MV-4-11 (cell line): ENCODE measurements at places on chromosomes 6 and 20.

GRCh38 chr6:167757249-167757648 lies 69.5 kb upstream of the AFDN start:
- no peak for DNase-seq

GRCh38 chr20:4038047-4038459 lies 22.7 kb upstream of the RNF24 start:
- peak; percentile 99 for DNase-seq

DNA sequence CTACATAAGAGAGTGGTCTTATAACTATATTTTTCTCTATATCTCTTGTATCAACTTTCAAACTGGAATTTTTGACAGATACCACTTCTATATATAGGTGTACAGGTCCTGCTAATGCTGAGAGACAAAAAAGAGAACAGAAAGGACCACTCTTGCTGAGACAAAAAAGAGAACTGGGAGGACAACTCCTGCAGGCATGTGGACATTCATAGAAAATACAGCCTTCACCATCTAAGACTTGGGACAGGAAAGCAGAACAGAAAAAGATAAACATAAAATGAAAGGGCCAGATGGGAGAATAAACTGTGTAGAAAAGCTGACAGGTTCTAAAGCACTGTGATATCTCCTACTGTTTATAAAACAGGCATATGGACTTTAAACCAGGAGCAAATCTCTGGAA lies 541.0 kb upstream of the ADGRB3 start:
- peak; percentile 80 for DNase-seq

DNA sequence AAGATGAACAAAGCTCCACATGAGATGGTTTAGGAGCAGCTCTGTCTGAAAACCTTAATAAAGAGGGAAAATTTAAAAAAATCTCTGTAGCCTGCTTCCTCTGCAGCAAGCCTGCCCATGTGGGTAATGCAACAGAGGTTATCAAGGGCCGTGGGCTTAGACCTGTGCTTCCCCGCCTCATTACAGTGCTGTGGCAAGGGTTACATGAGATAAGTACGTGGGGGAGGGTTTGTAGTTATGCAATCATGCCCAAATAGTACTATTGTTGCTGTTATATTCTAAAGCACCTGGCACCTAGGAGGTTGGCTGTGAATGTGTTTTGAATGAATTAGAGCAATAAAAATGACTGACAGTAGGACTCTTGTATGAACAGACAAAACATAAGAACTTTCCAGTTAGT lies 68.3 kb downstream of the PKHD1 start:
- no peak for DNase-seq

GRCh38 chr6:168380956-168381605 lies 59.9 kb upstream of the SMOC2 start:
- DNase-seq = no peak

- no peak for DNase-seq
Measured at GRCh38 chr6:13916230-13916944, 8.4 kb upstream of the RNF182 start.

GRCh38 chr6:166318649-166319600 lies 10.7 kb upstream of the PRR18 start:
- DNase-seq = no peak

GRCh38 chr20:6434131-6434530 lies 311.3 kb upstream of the FERMT1 start:
- no peak for DNase-seq

DNA sequence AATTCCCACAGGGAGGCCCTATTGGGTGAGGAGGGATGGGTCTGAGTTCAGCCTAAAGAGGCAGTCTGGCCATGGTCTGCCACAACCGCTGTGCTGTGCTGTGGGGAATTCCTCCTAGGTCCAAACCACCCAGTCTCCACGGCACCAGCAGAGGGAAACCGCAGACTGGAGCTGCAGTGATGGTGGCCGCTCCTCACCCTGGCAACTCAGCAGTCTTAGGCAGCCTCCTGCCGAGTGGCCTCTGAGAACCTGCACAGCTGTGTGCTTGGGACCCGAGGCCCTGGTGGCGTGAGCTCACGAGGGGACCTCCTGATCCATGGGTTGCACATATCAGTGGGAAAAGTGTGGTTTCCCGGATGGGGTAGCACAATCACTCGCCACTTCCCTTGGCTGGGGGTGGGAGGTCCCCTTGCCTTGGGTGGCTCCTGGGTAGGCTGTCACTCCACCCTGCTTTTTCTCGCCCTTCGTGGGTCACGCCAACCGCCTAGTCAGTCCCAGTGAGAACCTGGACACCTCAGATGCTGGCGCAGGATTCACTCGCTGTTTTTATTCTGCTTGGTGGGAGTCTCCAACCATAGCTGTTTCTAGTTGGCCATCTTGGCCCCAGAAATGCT lies 242.2 kb downstream of the CDH26 start:
- no peak for DNase-seq

DNA sequence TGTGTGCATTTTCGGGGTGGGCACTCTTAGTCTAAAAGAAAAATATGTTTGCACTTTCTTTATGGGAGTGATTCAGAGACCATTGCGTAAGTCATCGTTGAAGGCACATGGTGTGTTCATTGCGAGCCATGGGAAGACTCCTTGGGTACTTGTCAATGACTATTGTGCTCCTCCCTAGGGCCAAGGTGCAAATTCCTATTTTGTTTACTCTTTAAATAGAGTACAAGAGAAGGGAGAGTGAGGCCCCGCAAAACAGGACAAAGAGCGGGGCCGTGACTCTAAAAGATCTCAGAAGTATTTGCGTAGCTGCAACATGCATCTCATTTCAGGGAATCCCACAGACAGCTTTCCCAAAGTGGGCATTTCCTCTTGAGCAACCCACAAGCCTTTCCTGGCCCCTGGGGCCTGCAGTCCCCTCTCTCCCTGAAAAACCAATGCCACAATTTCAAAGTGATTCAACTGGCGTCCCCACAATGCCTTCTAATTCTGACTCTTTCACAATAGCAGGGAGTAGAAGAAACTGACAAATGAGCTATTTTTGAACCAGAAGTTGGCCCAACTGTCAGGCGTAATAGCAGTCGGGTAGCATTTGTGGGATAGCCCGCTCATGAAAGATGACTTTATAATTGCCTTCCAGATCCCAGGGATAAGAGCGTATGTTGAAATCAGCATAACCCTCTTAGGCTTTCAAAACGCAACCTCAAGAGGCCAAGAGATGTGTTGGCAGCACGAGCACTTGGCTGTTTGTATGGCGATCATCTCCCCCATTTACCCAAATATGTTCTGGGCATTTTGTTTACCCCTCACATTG lies 277.9 kb upstream of the BMP2 start:
- peak; percentile 100 for DNase-seq

DNA sequence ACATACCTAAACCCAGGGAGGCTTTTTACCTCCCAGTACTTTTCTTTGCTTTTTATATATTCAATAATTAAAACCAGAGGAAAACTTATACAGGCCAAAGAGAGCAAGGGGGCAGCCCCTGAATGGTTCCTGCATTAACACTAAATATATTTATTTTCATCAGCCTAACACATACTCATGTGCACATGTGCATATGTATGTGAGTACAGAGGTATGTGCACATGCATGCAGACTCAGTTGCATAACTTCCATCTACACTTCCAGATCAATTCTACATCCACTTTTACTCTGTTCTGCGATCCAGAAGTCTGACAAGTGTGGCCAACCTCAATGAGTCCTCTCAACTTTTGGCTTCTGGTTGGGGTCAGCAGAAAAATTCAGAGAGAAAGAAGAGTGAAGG lies 794.2 kb downstream of the DHX35 start:
- no peak for DNase-seq

DNA sequence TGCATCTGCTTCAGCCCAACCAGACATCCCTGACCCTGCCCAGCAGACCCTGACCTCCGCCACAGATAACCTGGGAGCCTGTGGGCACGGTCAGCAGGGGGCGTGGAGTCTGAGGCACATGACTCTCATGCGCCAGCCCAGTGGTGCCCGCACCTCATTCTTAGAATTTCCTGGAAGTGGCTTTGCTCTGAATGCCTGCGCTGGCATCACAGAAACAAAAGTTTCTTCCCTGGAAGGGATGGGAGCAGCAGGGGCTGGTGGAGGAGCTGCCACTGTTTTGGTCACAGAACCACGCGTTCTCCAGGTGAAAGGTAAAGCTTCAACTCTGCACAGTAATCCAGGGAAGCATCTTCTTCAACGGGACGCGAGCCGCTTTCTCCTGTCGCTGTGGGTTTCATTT lies 67.9 kb upstream of the DUSP22 start:
- DNase-seq = no peak

DNA sequence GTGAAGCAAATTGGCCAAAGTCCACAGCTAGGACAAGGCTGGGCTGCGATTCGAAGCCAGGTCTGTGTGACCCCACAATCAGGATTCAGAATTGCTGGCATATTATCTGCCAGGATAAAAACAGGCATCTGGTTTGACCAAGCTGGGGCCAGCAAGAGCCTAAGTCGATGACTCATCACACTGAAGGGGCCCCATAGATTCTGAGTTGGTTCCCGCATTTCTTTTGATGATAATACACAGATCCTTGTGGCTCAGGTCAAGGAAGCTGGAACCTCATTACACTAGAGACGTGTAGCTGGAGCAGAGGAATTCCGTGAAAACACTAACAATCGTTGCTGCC lies 6.5 kb downstream of the KCNB1 start:
- DNase-seq = no peak

- no peak for DNase-seq
Measured at GRCh38 chr6:154765273-154765672, 32.1 kb downstream of the SCAF8 start.
